H1 (cell line): ENCODE measurements at places on chromosomes 2 and 18. TPM values are rescaled to one million over a fixed set of nuclear protein-coding genes. Genes with fewer than 3 reads are reported as not detected.
A peak's percentile ranks its signal among the peaks of the same experiment; 100 is the strongest.

MRPL19 gene
- total RNA-seq = 71.5 and 75.2 TPM in 2 replicates

NOSTRIN gene
- not detected in 2 replicates for total RNA-seq

LYPD1 gene
- 2.1 and 2.7 TPM in 2 replicates for total RNA-seq

NAB1 gene
- 28.2 and 28.6 TPM in 2 replicates for total RNA-seq

DNA sequence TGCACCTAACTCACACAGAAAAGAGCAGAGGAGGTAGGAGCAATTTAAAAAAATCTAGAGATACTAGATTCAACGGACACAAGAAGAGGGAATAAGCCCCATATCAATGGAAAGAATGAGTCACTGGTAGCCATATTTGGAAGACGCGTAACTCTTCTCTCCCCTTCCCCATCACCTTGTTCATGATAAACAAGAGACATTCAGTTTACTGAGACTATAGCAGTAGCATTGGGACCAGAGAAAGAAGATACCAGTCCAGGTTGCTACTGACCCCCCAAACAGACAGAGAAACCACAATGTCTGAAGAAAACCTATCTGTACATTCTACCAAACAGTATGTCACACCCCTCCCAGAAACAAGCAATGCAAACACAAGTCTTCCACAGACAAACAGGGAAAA, 81.1 kb downstream of the SLC66A3 start:
- H3K27me3 ChIP-seq = no peaks in the 10 kb centered on the region
- H3K4me3 ChIP-seq = no peak overlapping the region
- H3K27ac ChIP-seq = no peak overlapping the region
- no peaks in the 10 kb centered on the region for H3K4me1 ChIP-seq
- DNase-seq = no peak

DNA sequence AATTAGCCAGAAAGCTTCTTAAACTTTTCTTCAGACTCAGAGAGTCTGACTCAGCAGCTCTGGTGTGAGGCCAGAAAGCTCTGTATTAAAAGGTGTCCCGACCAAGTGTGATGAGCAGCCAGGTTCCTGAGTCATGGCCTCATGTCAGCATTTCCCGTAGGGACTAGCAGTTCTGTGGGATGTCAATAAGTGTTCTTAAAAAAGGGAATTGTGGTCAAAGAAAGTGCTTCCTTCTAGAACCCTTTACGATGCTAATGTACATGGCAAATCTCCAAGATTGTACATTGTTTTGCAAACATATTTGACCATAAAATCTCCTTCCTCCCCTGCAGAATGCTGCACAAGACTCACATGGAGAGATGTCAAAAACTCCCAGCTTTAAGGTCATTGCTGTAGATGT, 80.1 kb downstream of the PLA2R1 start:
- no peak overlapping the region for H3K27ac ChIP-seq
- H3K27me3 ChIP-seq = no peaks in the 10 kb centered on the region
- no peaks in the 10 kb centered on the region for H3K36me3 ChIP-seq
- no peaks in the 10 kb centered on the region for H3K4me1 ChIP-seq

DNA sequence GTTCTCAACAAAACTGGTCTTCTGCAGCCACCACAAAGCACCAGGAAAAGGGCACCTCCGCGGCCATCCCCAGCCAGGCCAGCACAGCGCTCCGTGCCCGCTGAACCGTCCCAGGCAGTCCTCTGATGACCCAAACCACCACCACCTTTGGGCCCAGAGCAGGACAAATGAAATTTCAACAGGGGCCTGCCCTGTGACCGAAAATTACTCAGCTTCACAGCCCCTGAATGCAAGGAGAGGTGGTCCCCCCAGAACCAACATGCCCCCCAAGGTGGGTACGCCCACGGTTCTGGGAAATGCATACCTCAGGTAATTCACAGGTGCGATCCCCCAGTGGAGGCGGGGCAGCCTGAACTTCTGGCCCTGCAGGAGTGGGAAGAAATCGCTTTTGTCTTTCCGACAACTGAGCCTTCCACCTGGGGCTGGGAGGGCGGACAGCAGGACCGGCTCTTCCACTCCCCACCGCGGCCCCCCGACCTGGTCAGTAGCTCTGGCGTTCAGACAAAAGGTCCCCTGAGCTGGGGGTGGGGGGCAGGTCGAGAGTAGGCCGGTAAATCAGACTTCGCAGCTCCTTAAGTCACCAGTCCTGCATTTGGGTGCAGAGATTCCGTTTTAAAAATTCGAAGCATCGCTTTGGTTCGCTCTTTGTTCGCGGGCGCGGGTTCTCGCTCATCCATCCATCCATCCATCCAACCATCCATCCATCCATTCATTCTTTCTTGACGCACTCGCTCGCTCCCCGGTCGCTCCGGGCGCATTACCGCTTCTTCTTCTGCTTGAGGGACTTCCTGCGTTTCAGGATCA, 1.4 kb downstream of the ARL4C start:
- DNase-seq = peak; percentile 73
- H3K27ac ChIP-seq = no peak overlapping the region
- H3K4me3 ChIP-seq = peak overlapping the region; percentile 91
- peaks cover 6% of the 10 kb centered on the region for H3K4me1 ChIP-seq
- H3K36me3 ChIP-seq = no peaks in the 10 kb centered on the region
- H3K27me3 ChIP-seq = no peaks in the 10 kb centered on the region

GRCh38 chr18:6763524-6763923, 34.0 kb downstream of the ARHGAP28 start:
- H3K27me3 ChIP-seq = no peaks in the 10 kb centered on the region
- H3K4me3 ChIP-seq = no peak overlapping the region
- no peaks in the 10 kb centered on the region for H3K36me3 ChIP-seq
- no peaks in the 10 kb centered on the region for H3K4me1 ChIP-seq
- no peak overlapping the region for H3K27ac ChIP-seq
- no peak for DNase-seq

GRCh38 chr2:126614524-126615227, 41.3 kb upstream of the GYPC start:
- H3K4me1 ChIP-seq = no peaks in the 10 kb centered on the region
- DNase-seq = no peak
- H3K4me3 ChIP-seq = no peak overlapping the region
- no peaks in the 10 kb centered on the region for H3K36me3 ChIP-seq
- no peak overlapping the region for H3K27ac ChIP-seq

DNA sequence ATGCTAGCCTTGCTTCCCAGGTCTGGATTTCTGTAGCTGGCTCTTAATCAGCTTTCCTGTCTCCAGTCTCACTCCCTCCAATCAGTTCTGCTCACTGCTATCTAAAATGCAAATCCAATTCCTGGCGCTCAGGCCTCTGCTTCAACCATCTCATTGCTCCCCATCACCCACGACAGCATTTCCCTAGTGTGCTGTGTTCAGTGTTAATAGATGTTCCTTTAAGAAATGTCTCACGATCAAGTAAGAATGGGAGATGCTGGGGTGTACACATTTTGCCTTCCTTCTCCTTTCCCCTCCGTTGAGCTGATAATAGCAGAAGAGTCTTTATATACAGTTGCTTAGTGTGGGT, 1.6 kb upstream of the PUM2 start:
- peaks cover 12% of the 10 kb centered on the region for H3K4me1 ChIP-seq
- no peak overlapping the region for H3K27ac ChIP-seq
- no peaks in the 10 kb centered on the region for H3K27me3 ChIP-seq
- H3K4me3 ChIP-seq = no peak overlapping the region
- H3K36me3 ChIP-seq = no peaks in the 10 kb centered on the region

DNA sequence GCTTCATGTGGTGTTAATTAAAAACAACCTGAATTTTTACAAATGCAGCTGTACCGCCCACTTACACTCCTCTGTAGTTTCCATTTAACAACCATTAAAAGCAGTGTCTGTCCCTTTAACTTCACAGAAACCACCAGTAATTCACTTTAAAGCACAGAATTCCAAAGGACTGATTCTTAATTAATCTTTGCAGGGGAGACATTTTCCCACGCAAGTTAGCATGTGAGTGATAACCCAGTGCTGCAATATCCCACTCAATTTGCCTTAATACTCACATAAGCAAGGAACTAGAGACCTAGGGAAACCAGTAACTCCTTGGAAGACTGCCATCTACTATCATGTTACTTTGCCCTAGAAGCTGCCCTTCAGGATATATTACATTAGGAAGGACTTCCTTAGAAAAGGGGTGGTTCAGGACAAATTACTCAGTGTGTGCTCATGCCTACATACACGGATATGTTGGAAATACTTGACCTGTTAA, 102.3 kb downstream of the OSR1 start:
- no peak overlapping the region for H3K4me3 ChIP-seq
- no peaks in the 10 kb centered on the region for H3K4me1 ChIP-seq
- H3K27ac ChIP-seq = no peak overlapping the region
- H3K36me3 ChIP-seq = no peaks in the 10 kb centered on the region

GRCh38 chr2:46800625-46801349, 114.8 kb downstream of the MCFD2 start:
- no peaks in the 10 kb centered on the region for H3K27me3 ChIP-seq
- no peak for DNase-seq
- H3K4me3 ChIP-seq = no peak overlapping the region
- no peaks in the 10 kb centered on the region for H3K36me3 ChIP-seq
- no peaks in the 10 kb centered on the region for H3K4me1 ChIP-seq

DNA sequence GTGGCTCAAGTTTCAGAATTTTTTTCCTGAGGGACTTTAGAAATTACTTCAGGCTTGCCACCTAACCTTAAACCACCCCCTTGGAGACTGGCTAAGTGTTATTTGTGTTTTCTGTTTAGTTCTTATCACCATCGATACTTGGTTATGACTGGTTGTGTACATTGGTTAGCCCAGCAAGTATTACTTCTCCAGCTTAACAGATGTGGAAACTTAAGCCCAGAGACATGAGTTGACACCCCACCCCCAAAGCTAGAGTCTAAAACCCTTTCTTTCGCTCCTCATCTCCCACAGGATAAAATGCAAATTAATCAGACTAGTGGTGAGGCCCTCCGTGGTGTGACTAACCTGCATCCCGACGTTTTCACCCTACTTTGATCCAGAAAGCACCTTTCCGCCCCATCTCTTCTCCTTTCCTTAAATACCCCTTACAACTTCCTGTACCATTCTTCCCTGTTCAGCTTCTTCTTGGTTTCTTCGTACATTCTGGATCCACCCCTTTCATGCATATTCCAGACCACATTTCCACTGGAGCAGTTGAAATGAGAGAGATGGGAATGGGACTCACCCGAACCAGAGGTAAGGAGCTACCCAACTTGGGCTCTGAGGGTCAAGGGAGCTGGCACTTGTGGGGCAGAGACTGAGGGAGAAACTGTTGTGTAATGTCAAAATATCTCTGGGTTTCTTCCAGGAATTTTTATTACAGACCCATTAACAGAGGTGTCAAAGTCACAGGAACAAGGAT, 819 bp upstream of the MAP3K2 start:
- peak overlapping the region; percentile 52 for H3K4me3 ChIP-seq
- H3K36me3 ChIP-seq = no peaks in the 10 kb centered on the region
- no peaks in the 10 kb centered on the region for H3K4me1 ChIP-seq
- no peak for DNase-seq

GRCh38 chr2:8409461-8410260, 272.2 kb upstream of the ID2 start:
- DNase-seq = no peak
- H3K27ac ChIP-seq = no peak overlapping the region
- peaks cover 3% of the 10 kb centered on the region for H3K4me1 ChIP-seq
- H3K27me3 ChIP-seq = no peaks in the 10 kb centered on the region
- H3K4me3 ChIP-seq = no peak overlapping the region

DNA sequence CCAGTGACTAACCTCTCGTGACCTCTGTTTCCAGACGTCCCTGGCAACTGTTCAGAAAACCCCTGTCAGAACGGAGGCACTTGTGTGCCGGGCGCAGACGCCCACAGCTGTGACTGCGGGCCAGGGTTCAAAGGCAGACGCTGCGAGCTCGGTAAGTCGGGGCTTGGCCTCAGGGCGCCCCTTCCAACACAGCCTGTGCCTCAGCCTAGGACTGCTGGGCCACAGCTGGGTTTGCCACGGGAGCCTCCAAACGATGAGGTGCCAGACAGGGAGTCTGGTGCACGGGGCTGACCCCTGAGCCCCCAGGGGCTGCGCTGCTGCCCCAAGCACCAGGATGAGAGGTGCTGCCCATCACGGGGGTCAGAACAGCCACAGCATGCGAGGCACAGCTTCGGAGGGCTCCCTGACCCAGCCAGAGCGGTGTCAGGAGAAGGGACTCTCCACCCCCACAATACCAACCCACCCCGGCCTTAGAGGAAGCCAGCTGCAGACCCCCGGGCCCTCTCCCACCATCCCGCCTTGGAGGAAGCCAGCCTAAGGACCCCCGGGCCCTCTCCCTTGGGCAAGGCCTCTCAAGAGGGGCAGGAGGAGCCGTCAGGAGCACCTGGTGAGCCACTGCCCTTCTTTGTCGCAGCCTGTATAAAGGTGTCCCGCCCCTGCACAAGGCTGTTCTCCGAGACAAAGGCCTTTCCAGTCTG, 20.3 kb downstream of the MTERF4 start:
- H3K36me3 ChIP-seq = no peaks in the 10 kb centered on the region
- no peaks in the 10 kb centered on the region for H3K4me1 ChIP-seq
- H3K27me3 ChIP-seq = no peaks in the 10 kb centered on the region
- DNase-seq = no peak

DNA sequence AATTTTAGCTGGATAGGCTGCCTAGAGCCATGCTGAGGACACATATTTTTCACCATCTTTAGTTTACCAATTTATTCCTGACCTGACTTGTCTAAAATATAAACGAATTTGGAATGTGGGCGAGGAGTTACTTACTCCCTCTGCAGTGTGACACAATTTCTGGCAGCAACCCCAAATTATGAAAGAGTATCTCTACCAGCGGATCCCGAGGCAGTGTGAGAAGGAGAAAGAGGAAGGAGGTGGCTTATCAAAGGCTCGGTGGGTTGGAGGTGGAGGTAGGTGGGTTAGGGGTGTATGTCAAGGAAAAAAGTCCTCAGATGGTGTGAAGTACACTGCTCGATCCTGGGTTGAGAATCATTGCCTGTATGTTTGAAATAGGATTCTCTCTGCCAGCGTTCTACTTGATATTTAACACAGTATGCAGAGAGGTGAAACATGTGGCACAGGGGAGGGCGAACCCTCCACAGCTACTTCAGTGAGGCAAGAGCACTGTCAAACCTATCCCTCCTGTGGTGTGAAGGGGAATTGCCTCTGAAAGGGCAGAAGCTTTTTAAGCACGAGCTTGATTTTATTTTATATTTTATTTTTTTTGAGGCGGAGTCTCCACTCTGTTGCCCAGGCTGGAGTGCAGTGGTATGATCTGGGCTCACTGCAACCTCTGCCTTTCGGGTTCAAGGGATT, 76.0 kb downstream of the RFTN2 start:
- no peak overlapping the region for H3K4me3 ChIP-seq
- DNase-seq = no peak
- H3K27me3 ChIP-seq = no peaks in the 10 kb centered on the region
- no peak overlapping the region for H3K27ac ChIP-seq
- no peaks in the 10 kb centered on the region for H3K36me3 ChIP-seq

GRCh38 chr18:61546590-61546989, 213.4 kb downstream of the CDH20 start:
- DNase-seq = no peak
- no peaks in the 10 kb centered on the region for H3K27me3 ChIP-seq
- no peaks in the 10 kb centered on the region for H3K4me1 ChIP-seq
- H3K36me3 ChIP-seq = no peaks in the 10 kb centered on the region
